T-cell (primary cell): ENCODE measurements at places on chromosomes 12 and 14.
A peak's percentile ranks its signal among the peaks of the same experiment; 100 is the strongest.

- DNase-seq = no peak
- H3K27me3 ChIP-seq = no peaks in the 10 kb centered on the region
- H3K4me1 ChIP-seq = no peaks in the 10 kb centered on the region
- no peak overlapping the region for H3K27ac ChIP-seq
- H3K4me3 ChIP-seq = no peak overlapping the region
Observed at GRCh38 chr14:95182379-95182778, 25.1 kb upstream of the DICER1 start.

DNA sequence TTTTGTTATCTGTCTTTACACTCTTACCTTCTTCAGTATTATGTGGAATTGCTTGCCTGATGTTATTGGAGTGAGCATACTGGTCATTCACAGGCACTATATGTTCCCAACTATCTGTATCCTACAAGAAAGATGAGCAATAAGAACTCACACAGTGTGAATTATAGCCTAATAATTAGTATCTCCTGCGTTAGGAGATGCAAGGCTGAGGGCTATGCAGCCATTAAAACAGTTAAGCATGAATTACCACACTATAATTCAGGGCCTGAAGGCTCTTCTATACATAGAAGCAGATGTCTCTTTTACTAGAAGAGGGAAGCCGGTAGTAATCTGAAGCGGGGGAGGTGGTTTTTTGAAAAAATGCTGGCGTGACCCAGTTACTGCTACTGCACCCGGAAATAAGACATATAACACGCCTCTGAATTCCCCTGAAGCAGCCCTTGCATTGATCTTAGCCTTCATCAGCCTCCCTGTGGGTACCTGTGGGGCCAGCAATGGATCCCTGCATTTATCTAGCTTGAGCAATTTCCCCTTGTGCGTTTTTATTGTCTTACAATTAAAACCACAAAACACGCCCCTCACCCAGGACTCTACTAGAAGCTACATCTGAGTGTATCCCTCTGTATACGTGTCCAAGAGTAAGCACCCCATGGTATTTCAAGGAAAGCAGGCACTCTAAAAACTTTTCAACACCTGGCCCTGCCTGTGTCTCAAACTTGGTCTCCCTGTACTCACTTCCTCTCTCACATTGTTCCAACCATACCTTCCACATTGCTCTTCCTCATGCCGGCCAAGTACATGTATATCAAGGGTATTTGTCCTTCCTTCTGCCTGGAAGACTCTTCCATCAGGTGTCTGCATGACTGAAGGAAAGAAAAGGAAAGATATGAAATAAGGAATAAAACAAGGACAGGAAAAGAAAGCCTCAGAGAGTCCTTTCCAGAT is 210.9 kb upstream of the ARID2 start:
- H3K4me3 ChIP-seq = no peak overlapping the region
- peak overlapping the region; percentile 66 for H3K27ac ChIP-seq
- peak; percentile 50 for DNase-seq
- H3K36me3 ChIP-seq = no peaks in the 10 kb centered on the region

- H3K4me1 ChIP-seq = no peaks in the 10 kb centered on the region
- DNase-seq = no peak
- peaks cover 44% of the 10 kb centered on the region for H3K27me3 ChIP-seq
Observed at GRCh38 chr14:105925615-105926372, 399.4 kb downstream of the TMEM121 start.

- DNase-seq = no peak
- H3K36me3 ChIP-seq = no peaks in the 10 kb centered on the region
- no peak overlapping the region for H3K27ac ChIP-seq
Observed at GRCh38 chr12:108930155-108930554, 50.3 kb downstream of the DAO start.

- peak overlapping the region; percentile 82 for H3K4me3 ChIP-seq
- DNase-seq = no peak
- no peaks in the 10 kb centered on the region for H3K27me3 ChIP-seq
- H3K4me1 ChIP-seq = peaks cover 17% of the 10 kb centered on the region
- peak overlapping the region; percentile 81 for H3K27ac ChIP-seq
Observed at GRCh38 chr12:67647181-67647798, 1.3 kb upstream of the DYRK2 start.

DNA sequence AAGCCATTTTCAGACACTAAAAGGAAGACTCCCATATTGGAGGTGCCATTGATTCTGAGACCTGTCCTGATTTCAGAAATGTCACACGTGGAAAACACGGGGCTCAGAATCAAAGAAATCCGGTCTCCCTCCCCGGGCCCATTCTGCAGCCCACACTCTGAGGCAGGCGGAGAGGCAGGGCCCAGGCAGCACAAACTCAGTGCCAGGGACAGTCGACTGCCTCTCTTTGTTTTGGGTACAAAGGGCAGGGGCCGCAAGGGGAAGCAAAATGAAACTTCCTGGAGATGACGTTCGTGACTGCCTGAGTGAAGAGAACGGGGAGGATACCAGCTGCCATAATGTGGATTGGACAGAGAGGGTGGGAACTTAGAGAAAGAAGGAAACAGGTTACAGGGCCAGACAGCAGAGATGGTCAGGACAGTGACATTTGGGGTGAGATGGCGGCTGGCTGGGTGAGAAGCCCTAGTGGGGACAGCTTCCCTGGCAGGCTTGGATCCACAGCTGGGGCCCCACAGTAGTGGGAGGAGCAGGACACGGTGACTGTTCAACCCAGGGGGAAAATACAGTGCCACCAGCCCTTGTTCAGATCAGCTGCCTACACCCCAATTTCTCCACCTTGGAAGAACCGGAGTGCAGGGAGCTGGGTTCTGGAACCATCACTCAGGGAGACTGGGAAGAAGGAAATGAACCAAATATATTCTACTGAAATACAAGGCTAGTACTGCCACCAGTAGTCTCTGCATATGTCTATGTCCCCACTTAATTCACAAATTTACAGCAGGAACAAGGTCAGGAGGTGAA is 8.1 kb downstream of the GAPDH start:
- H3K27me3 ChIP-seq = no peaks in the 10 kb centered on the region
- peaks cover 39% of the 10 kb centered on the region for H3K4me1 ChIP-seq
- H3K27ac ChIP-seq = no peak overlapping the region
- H3K36me3 ChIP-seq = peaks cover 4% of the 10 kb centered on the region

- H3K27me3 ChIP-seq = peaks cover 5% of the 10 kb centered on the region
- no peaks in the 10 kb centered on the region for H3K4me1 ChIP-seq
- H3K36me3 ChIP-seq = no peaks in the 10 kb centered on the region
- no peak for DNase-seq
- H3K4me3 ChIP-seq = no peak overlapping the region
- no peak overlapping the region for H3K27ac ChIP-seq
Observed at GRCh38 chr14:89085737-89086382, 261.4 kb downstream of the TTC8 start.

- no peak overlapping the region for H3K27ac ChIP-seq
- DNase-seq = no peak
- H3K36me3 ChIP-seq = no peaks in the 10 kb centered on the region
- no peak overlapping the region for H3K4me3 ChIP-seq
- peaks cover 16% of the 10 kb centered on the region for H3K27me3 ChIP-seq
- H3K4me1 ChIP-seq = peaks cover 38% of the 10 kb centered on the region
Observed at GRCh38 chr12:113468365-113469223, 3.1 kb downstream of the LHX5 start.

DNA sequence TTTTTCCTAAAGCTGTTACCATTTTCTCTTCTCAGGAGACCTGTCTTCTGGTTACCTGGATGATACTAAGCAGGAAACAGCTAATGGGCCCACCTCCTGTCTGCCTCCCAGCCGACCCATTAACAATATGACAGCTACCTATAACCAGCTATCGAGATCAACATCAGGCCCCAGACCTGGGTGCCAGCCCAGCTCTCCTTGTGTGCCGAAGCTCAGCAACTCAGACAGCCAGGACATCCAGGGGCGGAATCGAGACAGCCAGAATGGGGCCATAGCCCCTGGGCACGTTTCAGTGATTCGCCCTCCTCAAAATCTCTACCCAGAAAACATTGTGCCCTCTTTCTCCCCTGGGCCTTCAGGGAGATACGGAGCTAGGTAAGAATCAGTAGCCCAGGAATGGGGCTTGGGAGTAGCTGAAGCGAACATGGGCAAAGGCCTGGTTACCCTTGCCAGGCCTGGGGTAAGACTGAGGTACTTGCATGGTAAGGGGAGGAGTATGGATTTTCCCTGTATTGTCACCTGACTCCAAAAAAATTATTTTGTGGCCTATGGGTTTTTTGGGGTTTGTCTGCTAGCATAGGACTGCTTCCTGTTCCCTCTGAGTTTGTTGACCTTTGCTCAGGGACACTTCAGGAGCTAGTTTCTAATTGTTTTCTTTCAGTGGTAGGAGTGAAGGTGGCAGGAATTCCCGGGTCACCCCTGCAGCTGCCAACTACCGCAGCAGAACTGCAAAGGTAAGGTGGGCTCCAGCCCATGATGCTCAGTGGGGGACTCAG is 26.6 kb downstream of the TRAFD1 start:
- no peaks in the 10 kb centered on the region for H3K4me1 ChIP-seq
- no peak for DNase-seq
- no peaks in the 10 kb centered on the region for H3K27me3 ChIP-seq
- H3K27ac ChIP-seq = no peak overlapping the region

- no peak for DNase-seq
- no peaks in the 10 kb centered on the region for H3K4me1 ChIP-seq
- H3K27me3 ChIP-seq = no peaks in the 10 kb centered on the region
- no peaks in the 10 kb centered on the region for H3K36me3 ChIP-seq
- no peak overlapping the region for H3K27ac ChIP-seq
- no peak overlapping the region for H3K4me3 ChIP-seq
Observed at GRCh38 chr12:82415402-82415801, 57.1 kb downstream of the METTL25 start.

DNA sequence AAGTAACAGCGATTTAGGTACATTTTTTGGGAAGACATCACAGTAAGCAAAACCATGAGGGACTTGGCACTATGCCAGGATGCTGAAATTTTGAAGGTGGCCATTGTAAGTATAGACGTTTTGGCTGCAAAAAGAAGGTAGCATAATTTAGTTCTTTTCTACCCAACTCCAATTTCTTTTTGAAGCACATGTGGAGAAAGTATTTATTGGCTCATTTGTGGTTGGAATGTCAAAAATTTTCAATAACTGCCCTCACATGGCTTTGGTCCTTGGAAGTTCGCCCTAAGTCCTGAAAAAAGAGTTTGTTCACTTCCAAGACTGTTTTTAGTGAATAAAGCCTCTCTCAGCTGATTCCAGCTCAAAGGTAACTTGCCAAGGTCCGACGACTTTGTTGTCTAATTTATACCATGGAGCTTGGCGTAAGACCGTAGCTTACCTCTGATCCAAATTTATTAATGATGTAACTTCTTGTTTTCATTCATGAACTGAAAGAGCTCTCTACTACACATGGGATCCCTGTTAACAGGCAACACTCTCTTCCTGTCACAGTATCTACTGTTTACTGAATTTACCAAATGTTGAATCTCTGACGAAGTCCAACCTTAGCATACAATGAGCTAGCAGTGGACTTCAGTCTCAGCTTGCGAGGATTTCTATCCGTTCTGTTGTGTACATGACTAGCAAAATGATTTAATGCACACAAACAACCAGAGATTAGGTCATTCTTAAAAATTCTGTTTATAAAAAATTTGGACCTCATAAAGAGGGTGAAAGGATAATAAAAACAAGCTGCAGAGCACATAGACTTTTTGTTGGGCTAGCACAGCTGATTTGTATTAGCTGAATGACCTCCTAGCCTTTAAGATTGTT is 49.0 kb downstream of the MSRB3 start:
- H3K27ac ChIP-seq = no peak overlapping the region
- peaks cover 6% of the 10 kb centered on the region for H3K27me3 ChIP-seq
- DNase-seq = no peak
- no peaks in the 10 kb centered on the region for H3K4me1 ChIP-seq
- H3K4me3 ChIP-seq = no peak overlapping the region

DNA sequence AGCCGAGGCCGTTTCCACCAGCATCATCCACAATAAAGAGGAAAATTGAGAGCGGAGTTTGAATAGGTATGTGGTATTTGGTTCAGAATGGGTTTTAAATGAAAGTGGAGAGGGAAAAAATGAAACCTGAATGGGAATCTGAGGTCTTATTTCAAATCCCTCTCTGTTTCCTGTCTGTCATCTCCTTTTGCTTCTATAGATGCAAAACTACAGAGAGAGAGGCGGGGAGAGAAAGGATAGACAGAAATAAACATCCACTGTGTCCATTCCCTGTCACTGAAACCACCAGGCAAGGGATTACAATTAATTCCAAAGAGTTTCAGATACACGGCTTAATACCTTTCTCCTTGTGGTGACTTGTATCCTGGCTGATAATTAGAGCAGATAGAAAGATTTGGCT is 102.3 kb downstream of the DAD1 start:
- DNase-seq = no peak
- no peaks in the 10 kb centered on the region for H3K36me3 ChIP-seq

- no peak for DNase-seq
- H3K4me3 ChIP-seq = no peak overlapping the region
- H3K36me3 ChIP-seq = no peaks in the 10 kb centered on the region
- H3K27ac ChIP-seq = no peak overlapping the region
- no peaks in the 10 kb centered on the region for H3K27me3 ChIP-seq
Observed at GRCh38 chr12:67709367-67709954, 60.9 kb downstream of the DYRK2 start.

GRCh38 chr12:10235761-10236631 is 23.3 kb downstream of the GABARAPL1 start:
- H3K4me1 ChIP-seq = no peaks in the 10 kb centered on the region
- H3K4me3 ChIP-seq = no peak overlapping the region
- H3K27ac ChIP-seq = no peak overlapping the region

DNA sequence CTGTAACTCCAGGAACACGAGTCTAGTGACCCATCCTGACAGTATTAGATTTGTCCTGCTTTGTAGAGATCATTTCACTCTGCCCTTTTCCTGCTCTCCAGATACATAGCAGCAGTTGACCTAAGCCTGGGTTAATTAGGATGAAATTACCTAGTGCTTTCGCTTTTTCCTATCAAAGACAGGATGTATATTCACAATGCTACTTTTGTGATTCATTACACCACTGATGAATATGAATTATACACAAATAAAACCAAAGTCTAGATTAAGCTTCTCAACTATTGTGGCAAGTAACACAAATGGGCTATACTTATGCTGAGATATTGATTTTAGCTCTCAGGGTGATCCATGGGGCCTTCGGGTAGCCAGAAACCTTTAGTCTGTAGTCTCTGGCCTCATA is 17.9 kb downstream of the CERS5 start:
- no peaks in the 10 kb centered on the region for H3K27me3 ChIP-seq
- no peak overlapping the region for H3K27ac ChIP-seq
- no peak overlapping the region for H3K4me3 ChIP-seq
- no peak for DNase-seq
- H3K36me3 ChIP-seq = peaks cover 6% of the 10 kb centered on the region
- no peaks in the 10 kb centered on the region for H3K4me1 ChIP-seq

DNA sequence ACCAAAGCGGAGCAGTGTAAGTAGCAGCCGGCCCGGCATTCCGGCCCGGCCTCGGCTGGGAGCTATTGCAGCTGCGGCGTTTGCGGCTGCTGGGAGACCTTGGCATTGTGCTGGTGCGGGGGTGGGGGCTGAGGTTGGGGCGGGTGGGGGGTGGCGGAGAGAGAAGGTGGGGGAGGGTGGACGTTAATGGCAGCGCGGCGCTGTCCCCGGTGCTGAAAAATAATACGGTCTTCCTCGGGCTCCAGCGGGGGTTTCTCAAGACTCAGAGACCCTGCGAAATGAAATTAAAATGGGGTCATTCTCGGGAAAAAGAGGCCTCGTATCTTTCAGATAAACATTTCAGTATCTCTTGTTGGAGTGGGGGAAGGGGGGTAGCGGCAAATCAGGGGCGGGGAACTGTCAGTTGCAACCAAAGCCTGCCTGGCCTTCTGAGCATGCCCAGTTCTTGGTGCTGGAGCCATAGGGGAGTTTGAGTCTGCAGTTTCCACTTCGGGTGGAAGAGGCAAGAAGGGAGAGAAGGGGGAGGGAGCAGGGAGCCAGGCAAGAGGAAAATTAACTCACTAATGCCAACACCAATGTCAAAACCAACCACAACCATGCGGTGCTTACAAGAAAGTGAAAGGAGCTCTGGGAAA is 414 bp downstream of the UNC79 start:
- H3K4me3 ChIP-seq = no peak overlapping the region
- H3K4me1 ChIP-seq = no peaks in the 10 kb centered on the region
- H3K36me3 ChIP-seq = no peaks in the 10 kb centered on the region
- DNase-seq = no peak
